ENCODE measurements at places on chromosomes 3 and 15.

DNA sequence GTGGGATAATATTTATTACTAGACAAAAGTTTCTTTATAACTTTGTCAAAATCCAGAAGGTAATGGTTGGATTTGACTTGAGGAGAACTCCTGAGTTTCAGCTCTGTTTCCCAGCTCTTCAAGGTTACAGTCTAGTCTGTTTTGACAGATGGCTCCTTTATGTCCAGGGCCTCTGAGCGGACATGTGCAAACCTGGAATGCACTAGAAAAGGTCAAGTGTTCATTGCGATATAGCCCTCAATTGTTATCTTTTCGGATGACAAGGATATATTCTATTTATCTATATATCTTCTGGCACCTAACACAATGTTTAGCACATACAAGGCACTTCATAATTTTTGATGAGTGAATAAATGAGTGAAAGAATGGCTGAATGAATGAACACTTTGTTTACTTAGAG lies 513.2 kb upstream of the GOLIM4 start:
- no peak for DNase-seq

DNA sequence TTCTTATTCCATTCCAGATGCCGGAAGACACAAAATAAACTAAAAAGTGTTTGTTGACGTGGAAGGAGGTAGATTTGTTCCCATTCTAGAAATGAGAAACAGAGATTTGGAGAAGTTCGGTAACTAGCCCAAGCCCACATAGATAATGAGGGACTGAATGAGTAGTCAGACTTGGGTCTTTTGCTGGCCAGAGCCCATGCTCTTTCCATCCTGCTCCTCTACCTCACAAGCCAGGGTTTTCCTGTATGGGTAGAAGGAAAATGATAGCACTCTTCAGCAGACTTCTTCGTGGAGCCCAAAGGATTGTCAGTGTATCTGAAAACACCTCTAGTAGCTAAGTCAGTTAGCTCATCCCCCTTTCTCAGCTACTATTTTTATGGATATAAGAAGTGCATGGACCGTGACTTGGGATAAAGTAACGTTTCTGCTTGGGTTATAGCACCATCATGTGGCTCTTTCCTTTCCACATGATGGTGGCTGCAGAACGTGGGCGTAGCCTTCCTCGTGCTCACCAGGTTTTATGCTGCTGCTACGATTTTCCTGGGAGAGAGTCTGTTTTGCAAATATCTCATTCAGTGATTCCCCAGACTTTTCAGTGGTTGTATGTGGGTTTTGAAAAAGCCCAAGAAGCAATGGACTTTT lies 84.6 kb downstream of the DGKG start:
- DNase-seq = no peak

GRCh38 chr3:13493867-13494441 lies 13.8 kb downstream of the HDAC11 start:
- DNase-seq = no peak

DNA sequence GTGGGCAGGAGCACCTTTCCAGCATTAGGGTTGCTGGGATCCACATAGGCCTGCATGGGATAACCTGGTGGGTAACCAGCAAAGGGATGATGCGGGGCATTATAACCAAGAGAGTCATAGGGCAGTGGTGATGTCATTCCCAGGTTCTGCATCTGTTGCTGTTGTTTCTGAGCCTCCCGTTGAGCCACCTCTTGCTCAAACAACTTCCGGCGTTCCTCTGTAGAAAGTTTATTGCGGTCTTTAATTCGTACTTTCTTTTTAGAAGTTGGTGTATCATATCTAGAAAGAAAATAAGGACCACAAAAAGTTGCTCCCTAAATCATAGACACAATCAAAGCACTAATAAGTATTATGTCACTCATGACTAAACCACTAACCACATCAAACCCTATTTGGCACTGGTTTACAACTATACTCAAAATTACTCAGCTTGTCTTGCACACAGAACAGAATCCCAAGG lies 77.8 kb downstream of the NBEAL2 start:
- DNase-seq = no peak
